ENCODE measurements at places on chromosomes 4 and X.

DNA sequence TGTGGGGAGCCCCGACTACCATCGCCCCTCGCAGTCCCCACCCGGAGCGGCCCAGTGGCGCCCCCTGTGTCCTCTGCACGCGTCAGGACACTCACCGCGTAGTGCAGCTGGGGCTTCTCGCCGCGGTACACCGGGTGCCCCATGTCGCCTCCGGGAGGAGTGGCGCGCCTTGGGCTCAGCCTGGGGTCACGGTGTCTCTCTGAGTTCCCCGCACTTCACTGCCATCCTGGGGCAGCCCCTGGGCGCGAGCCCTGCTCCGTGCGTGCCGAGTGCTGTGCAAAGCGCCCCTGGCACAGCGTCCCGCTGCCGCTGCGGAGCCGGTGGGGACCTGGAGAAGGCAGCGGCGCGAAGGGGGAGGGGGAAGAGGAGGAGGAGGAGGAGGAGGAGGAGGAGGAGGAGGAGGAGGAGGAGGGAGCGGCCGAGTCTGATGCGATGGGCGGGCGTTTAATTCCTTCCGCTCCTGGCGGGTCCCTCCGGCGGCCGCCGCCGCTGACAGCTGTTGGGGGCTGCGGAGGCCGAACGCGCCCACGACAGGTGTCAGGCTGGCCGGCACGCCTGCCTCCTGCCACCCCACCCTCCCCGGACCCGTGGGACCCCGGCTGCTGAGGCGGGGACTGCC, 134.3 kb downstream of the AMELX start:
- peak; percentile 40 for DNase-seq

- DNase-seq, result no peak
Observed at GRCh38 chr4:99679204-99679603, 21.6 kb upstream of the C4orf54 start.

DNA sequence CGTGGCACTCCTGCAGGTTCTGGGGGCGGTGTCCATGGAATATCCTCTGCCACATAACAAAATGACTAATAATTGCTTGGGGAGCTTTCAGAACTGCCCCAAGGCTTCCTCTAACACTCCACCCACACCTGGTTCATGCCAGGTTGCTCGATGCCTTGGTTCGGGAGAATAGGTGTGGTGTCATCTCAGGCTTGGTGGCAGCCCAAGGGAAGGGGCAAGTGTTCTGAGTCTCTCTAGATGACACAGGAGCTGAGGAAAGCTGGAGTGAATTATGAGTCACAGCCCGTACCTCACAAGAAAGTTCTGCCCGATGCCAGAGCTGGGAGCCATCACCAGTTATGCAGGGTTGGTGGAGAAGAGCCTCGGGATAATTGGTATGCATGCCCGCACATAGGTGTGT, 14.7 kb downstream of the FTSJ1 start:
- DNase-seq, result no peak

GRCh38 chrX:95218976-95219375, 1465.7 kb upstream of the DIAPH2 start:
- peak; percentile 11 for DNase-seq

GRCh38 chrX:15143050-15143824, 126.6 kb downstream of the ASB9 start:
- DNase-seq, result peak; percentile 42
